ENCODE measurements at places on chromosomes 1 and 21. TPM values are rescaled to one million over a fixed set of nuclear protein-coding genes. Genes with fewer than 3 reads are reported as not detected.

- H3K4me3 ChIP-seq, result no peak overlapping the region
- no peak for DNase-seq
- no peaks in the 10 kb centered on the region for H3K27me3 ChIP-seq
- H3K36me3 ChIP-seq, result no peaks in the 10 kb centered on the region
- H3K4me1 ChIP-seq, result no peaks in the 10 kb centered on the region
Observed at GRCh38 chr1:61174060-61174795, 91.9 kb downstream of the NFIA start.

The KRTAP21-2 gene
- not detected for polyA plus RNA-seq

DNA sequence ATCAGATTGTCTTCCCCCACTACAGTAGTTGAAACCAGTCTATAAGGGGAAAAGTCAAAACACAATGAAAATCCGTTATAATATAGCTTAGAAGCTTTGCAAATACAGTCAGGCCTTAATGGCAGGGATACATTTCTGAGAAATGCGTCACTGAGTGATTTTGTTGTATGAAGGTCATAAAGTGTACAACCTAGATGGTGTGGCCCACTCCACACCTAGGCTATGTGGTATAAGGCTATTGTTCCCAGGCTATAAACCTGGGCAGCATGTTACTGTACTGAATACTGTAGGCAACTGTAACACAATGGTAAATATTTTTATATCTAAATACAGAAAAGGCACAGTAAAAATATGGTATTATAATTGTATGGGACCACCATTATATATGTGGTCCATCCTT is 188.0 kb upstream of the L1TD1 start:
- no peak overlapping the region for H3K27ac ChIP-seq
- no peak for DNase-seq
- H3K4me3 ChIP-seq, result no peak overlapping the region
- no peaks in the 10 kb centered on the region for H3K4me1 ChIP-seq
- H3K36me3 ChIP-seq, result peaks cover 12% of the 10 kb centered on the region

- DNase-seq, result peak; percentile 73
- H3K27ac ChIP-seq, result peak overlapping the region; percentile 99
- H3K4me3 ChIP-seq, result peak overlapping the region; percentile 92
- no peaks in the 10 kb centered on the region for H3K36me3 ChIP-seq
- H3K27me3 ChIP-seq, result no peaks in the 10 kb centered on the region
Observed at GRCh38 chr1:205748403-205749233, 1.4 kb downstream of the NUCKS1 start.

GRCh38 chr1:50289495-50289894 is 133.7 kb downstream of the DMRTA2 start:
- H3K27ac ChIP-seq, result no peak overlapping the region
- no peaks in the 10 kb centered on the region for H3K27me3 ChIP-seq
- DNase-seq, result no peak
- no peaks in the 10 kb centered on the region for H3K4me1 ChIP-seq

- H3K4me3 ChIP-seq, result no peak overlapping the region
- no peak overlapping the region for H3K27ac ChIP-seq
- H3K4me1 ChIP-seq, result peaks cover 8% of the 10 kb centered on the region
- no peaks in the 10 kb centered on the region for H3K36me3 ChIP-seq
Observed at GRCh38 chr1:90732136-90732535, 15.0 kb upstream of the BARHL2 start.

DNA sequence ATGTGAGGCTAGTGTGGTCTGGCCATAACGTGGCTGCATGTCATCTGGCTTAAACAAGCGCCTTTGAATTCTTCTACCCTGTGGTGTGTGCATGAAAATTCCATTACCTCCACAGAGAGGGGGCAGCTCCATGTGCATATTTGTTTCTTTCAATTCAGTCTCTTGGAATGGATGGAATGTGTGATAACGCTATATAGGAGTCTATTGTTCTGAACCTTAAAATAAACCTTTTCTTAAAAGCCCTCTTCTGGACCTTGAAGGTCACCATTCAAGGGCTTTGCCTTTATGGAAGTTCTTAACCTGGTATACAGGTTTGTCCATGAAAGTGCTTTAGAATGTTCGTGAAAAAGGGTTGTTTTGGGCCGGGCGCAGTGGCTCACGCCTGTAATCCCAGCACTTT is 118.2 kb upstream of the ADGRL2 start:
- DNase-seq, result no peak
- H3K4me3 ChIP-seq, result no peak overlapping the region
- H3K27me3 ChIP-seq, result no peaks in the 10 kb centered on the region
- no peaks in the 10 kb centered on the region for H3K36me3 ChIP-seq
- H3K27ac ChIP-seq, result no peak overlapping the region
- peaks cover 28% of the 10 kb centered on the region for H3K4me1 ChIP-seq

DNA sequence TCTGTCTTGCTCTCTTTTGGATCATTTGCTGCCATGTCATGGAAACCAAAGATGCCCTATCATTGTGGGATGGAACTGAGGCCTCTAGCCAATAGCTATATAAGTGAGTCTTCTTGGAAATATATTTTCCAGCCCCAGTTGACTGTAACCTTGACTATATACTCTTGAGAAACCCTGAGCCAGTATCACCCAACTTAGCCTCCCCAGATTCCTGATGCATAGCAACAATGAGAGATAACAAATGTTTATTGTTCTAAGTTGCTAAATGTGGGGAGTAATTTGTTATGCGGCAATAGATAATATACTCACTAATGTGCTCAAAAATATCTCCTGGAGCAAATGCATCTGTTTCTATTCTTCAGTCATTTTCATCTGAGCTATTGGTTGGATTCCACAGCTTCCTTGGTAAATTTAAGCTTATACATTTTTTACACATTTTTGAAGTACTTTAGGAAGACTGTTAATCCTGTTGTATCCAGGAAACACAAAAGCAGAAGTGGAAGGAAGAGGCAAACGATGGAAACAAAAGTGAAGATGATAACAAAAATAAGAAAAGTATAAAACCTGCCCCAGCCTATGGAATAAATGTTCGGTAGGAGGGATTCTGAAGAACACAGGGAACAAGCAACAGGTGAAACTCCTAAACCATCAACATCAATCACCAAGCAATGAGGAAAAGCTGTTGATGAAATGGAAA is 6.3 kb upstream of the SRRM1 start:
- H3K4me1 ChIP-seq, result peaks cover 10% of the 10 kb centered on the region
- no peak overlapping the region for H3K27ac ChIP-seq
- no peak for DNase-seq
- no peaks in the 10 kb centered on the region for H3K36me3 ChIP-seq
- no peaks in the 10 kb centered on the region for H3K27me3 ChIP-seq

- no peak for DNase-seq
- H3K36me3 ChIP-seq, result no peaks in the 10 kb centered on the region
- no peak overlapping the region for H3K4me3 ChIP-seq
- H3K27ac ChIP-seq, result no peak overlapping the region
- no peaks in the 10 kb centered on the region for H3K27me3 ChIP-seq
- H3K4me1 ChIP-seq, result no peaks in the 10 kb centered on the region
Observed at GRCh38 chr1:52595061-52595460, 7.1 kb upstream of the GPX7 start.

DNA sequence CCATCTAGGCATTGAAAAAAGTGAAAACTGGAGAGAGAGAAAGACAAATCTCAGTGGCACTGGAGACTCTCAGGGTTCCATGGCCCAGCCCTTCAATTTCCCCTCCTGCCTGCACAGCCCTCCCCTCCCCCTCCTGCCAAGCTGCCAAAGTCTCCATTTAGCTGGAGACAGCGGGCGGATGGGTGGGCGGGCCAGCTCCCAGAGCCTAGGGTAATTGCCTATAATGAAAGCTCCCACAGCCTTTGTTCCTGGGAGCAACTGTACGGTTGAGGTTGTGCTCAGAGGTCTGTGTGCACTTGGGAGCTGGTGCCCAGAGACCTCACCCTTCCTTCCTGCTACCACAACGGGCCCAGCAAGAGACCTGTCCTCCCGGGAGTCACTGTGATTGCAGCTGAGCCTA is 89.6 kb downstream of the NAV1 start:
- no peak overlapping the region for H3K4me3 ChIP-seq
- peaks cover 2% of the 10 kb centered on the region for H3K4me1 ChIP-seq
- no peak overlapping the region for H3K27ac ChIP-seq
- peak; percentile 41 for DNase-seq

The IARS2 gene
- polyA plus RNA-seq, result 21.6 TPM

Measured in small intestine (tissue), 16 donors.